ENCODE measurements at places on chromosomes 2 and 18.

- DNase-seq: no peak
Measured at GRCh38 chr2:222410534-222410933, 13.8 kb upstream of the SGPP2 start.

DNA sequence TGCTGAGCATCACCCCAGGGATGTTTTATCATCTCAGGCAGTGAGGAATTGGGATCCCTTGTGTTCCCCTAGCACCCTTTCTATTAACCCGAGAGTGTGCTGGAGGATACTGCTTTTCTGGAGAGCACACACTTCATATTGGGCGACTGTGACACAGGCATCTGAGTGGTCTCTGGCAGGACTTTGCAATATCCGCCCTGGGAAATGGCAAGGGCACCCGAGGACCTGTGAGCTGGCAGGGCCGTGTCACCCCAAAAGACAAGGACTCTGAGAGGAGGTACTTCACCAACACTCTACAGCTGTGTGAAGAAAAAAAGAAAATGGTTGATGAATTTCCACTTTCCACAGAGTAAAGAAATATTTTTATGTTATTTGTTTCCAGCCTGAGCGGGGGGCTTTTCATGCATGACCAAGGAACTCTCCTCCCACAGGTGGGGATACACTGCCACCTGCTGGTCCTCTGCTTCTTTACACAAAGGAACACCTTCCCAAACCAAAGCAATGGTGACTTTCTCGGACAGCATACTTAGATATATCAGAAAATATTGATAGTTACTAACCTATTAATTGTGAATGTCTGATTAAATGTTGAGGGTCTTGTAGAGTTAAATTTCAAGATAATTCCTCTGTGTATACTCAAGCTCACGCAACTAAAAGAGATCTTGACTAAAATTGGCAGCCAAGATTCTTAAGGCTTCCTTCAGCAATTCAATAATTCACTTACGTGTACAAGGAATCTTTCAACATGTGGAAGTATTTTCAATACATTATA, 45.9 kb upstream of the REG3G start:
- no peak for DNase-seq

- DNase-seq: no peak
Measured at GRCh38 chr2:105437708-105438103, 38.9 kb upstream of the FHL2 start.

GRCh38 chr2:106257135-106257534, 63.0 kb upstream of the UXS1 start:
- no peak for DNase-seq

DNA sequence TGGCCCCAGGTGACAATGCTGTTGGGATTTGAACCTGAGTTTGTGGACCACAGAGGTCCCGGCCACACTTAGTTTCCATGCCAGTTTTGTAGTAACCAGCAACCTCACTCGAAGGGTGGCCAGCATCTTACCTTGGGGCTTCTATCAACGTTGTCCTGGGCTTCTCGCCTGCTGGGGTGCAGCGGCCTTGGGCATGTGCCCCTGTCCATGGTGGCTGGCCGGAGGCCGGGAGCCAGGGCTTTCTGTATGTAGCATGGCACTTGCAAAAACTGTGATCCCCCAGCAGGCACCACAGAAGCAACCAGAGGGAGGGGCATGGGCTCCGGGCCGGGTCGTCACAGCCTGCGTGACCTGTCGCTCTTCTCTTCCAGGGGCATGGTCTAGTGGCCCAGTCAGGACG, 51.7 kb downstream of the ODC1 start:
- DNase-seq: no peak
